ENCODE measurements at places on chromosomes 5 and 9.

DNA sequence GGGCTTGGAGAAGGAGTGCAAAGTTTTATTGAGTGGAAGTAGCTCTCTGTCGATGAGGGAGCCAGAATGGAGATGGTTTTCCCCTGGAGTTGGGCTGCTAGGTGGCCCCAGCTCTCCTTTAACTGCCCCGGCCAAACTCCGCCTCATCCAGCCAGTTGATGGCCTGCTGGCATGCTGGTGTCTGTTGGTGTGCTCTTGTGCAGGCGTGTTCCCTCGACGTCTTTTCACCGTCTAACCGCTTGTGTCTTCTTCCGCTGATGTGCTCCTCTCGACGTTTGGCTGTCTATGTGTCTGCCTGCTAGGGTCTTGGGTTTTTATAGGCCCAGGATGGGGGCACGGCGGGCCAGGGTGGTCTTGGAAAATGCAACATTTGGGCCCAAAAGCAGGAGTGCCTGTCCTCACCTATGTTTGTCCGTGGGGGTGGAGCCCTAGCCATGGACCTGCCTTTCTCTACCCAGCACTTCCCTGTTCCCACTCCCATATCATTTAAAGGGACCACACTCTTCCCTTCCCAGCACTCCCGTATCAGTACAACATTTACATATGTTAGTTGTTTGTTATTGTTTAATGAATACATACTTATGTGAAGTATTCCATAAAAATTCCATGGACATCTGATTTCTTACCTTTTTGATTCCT lies 97.9 kb downstream of the CDC42SE2 start:
- no peak for DNase-seq

GRCh38 chr9:94805585-94805984 lies 79.1 kb downstream of the AOPEP start:
- DNase-seq: no peak

GRCh38 chr9:89213396-89213880 lies 34.8 kb upstream of the SHC3 start:
- no peak for DNase-seq

DNA sequence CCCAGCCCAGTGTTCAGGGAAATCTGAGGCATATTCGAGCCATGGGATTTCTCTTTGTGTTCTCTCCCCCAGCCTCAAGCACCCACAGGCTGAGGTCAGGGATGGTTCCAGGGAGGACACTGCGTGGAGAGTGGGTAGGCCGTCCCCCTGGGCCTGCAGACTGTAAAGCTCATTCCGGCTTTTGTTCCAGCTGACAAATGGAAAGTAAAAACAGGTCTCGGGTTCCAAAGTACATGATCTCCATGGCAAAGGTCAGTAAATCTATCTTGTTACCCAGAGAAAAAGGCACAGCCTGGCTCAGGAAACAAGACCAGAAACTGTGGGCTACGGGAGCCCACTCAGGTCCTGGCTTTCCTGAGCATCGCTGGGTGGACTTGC lies 116.2 kb downstream of the ROR2 start:
- DNase-seq: no peak

DNA sequence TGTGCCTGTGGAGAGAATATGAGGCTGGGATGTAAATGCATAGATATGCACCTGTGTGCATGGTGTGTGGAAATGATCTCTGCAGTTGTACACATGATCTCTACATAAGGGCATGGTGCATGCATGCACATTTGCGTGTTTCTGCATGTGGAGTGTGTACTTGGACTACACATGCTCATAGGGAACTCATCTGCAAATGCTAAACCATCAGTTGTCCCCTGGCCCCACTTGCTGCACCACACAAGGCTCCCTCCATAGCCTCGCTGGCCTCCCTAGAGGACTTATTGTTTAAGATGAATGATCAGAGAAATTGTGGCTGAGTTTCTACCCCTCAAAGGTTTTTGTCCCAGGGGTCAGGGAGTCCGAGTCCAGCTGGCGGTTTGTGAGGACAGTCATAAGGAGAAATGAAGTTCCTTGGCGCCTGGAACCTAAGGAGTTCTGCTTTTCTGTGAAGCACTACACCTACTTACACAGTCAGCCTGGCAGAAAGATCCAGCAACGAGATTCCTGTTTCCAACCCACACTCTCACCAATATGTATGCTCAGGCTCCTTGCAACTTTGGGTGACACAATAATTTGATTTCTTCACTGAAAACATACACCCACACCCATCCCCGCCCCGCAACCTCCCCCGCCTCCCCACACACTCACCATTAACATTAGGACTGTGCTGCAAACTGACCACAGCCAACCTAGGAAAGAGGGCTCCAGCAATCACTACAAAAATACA lies 79.9 kb upstream of the CPEB4 start:
- no peak for DNase-seq
